Activated effector memory CD4-positive, alpha-beta T cell treated with Interleukin-2 at 50 U/mL for 16 hours (primary cell): ENCODE measurements at places on chromosomes 7 and 10.

- DNase-seq: no peak
Measured at GRCh38 chr10:101014966-101015581, 15.5 kb downstream of the LZTS2 start.

- no peak for DNase-seq
Measured at GRCh38 chr10:114504769-114505579, 100.7 kb upstream of the AFAP1L2 start.

DNA sequence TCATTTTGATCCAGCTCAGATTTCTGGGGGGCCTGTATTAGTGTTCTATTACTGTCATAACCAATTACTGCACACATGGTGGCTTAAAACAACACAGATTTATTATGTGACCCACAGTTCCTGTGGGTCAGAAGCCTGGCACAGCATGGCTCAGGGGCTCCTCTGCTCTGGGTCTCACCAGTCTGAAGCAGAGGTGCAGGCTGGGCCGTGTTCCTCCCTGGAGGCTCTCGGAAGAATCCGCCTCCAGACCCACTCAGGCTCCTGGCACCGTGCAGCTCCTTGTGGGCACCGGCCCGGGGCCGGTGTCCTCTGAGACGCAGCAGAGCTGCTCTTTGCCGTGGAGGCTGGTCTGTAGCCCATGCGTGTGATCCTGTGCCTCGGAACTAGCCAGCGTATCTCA is 61.5 kb downstream of the RAMP3 start:
- DNase-seq: no peak

GRCh38 chr7:36967387-36967786 is 243.1 kb upstream of the AOAH start:
- no peak for DNase-seq

DNA sequence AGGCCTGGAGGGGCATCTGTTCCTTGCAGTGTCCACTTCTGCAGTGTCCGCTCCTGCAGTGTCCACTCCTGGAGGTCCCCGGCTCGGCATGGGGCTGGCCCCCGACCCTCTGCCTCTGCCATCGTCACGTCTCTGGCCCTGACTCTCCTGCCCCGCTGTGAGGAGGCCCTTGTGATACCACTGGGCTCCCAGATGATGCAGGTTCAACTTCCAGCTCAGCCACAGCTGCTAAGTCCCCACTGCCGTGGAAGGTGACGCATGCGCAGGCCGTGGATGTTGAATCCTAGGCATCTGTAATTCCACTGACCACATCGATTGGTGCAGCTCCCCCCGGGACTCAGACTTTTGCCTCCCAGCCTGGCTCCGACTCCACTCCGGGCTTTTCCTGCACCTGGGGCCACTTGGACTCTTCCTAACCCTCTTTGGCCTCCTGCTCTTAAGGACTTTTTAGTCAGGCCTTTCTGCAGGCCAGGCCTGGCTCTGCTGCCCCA is 95.1 kb downstream of the GLRX3 start:
- DNase-seq: no peak

GRCh38 chr10:46520941-46521340 is 35.5 kb downstream of the GPRIN2 start:
- no peak for DNase-seq
